ENCODE measurements at places on chromosomes 1 and 21. TPM values are rescaled to one million over a fixed set of nuclear protein-coding genes. Genes with fewer than 3 reads are reported as not detected.

Gene RNPC3
- total RNA-seq = 50.1 TPM

Gene ARHGEF10L
- total RNA-seq = 38.5 TPM

DNA sequence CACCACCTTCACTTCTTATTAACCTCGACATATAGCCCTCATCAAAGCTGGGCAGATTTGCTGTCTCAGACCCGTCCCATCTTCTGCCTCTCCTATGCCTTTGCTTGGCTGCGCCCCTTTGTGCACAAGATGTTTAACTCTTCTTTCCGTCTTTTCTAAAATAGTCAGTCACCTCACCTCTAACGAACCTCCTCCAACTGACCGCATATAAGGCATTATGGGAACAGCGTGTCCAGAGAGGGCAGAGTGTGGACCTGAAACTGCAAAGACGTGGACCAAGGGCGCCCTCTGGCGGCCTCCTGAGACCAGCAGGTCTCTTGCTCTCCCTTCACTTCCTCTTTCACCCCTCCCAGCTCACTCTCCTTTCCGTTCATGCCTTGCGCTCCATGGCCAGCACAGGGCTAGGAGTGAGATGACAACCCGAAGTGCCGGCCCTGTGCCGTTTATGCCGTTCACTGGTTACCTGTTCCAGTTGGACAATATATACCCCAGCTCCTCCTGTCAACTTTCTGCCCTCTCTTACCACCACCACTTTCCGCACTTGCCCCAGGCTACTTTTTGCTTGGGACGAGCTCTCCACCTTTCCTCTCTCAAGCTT lies 2.5 kb upstream of the METTL25B start:
- H3K36me3 ChIP-seq = peaks cover 46% of the 10 kb centered on the region
- peak overlapping the region; percentile 5 for H3K27ac ChIP-seq

- H3K27ac ChIP-seq = no peak overlapping the region
- H3K36me3 ChIP-seq = no peaks in the 10 kb centered on the region
- DNase-seq = no peak
- no peaks in the 10 kb centered on the region for H3K27me3 ChIP-seq
- H3K4me1 ChIP-seq = peaks cover 9% of the 10 kb centered on the region
- no peak overlapping the region for H3K4me3 ChIP-seq
Observed at GRCh38 chr1:110583505-110583904, 22.7 kb downstream of the KCNA2 start.

- no peak overlapping the region for H3K4me3 ChIP-seq
- H3K27me3 ChIP-seq = no peaks in the 10 kb centered on the region
- DNase-seq = no peak
- H3K36me3 ChIP-seq = no peaks in the 10 kb centered on the region
- H3K4me1 ChIP-seq = no peaks in the 10 kb centered on the region
Observed at GRCh38 chr1:228317891-228318810, 88.5 kb downstream of the TRIM11 start.

GRCh38 chr1:54390655-54391054 lies 15.5 kb downstream of the SSBP3 start:
- H3K4me3 ChIP-seq = no peak overlapping the region
- H3K36me3 ChIP-seq = no peaks in the 10 kb centered on the region
- DNase-seq = no peak
- no peak overlapping the region for H3K27ac ChIP-seq
- no peaks in the 10 kb centered on the region for H3K4me1 ChIP-seq

Measured in tibial nerve (tissue), 4 donors.